Uterus (tissue), 4 donors: ENCODE measurements at places on chromosomes 13 and 19.

- DNase-seq, result no peak
Measured at GRCh38 chr13:54593504-54593903, 1564.9 kb downstream of the OLFM4 start.

DNA sequence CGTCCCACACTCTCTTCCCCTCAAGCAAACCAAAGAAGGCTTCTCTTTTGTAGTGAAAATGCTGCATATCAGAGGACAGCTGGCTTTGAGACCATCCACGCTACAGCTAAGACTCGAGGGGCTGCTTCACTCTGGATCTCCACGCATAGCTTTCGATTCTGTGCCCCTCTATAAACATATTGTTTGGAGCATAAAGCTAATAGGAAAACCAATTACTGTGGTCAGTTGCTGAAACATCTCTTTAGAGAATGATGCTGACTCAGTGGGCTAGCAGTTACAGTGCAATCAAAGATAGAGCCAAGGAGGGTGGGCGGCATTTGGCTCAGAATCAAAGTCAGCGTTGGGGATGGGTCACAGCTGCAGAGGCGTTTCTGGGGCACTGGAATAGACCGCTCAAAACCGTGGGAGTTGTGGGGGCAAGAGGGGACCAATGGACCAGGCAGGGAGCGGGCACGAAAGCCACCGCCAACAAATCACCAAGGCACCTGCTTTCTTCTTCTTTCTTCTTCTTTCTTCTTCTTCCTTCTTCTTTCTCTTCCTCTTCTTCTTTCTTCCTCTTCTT, 76.7 kb downstream of the RASL11A start:
- no peak for DNase-seq

- DNase-seq, result no peak
Measured at GRCh38 chr13:77177646-77178045, 149.2 kb downstream of the MYCBP2 start.

DNA sequence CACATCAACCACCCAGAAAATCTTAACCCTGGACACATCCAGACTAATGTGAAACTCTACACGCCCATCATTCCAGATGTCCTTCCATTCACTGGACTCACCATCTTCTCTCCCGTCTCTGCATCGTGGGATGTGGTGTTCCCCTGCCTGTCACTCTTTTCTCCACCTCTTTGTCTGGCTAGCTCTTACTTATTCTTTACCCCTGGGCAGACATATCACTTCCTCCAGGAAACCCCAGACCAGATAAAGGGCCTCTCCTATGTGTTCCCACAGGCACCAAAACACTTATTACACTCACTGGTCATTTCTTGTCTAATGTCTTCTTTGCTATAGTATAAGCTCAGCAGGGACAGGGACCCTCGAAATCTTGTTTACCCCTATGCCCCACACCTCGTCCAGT, 109.3 kb upstream of the IPO5 start:
- no peak for DNase-seq

GRCh38 chr19:12687496-12688196, at the start of gene GNG14:
GNG14 (plus strand) TSS chr19:12687998; CDS start chr19:12688049, 51 bp downstream.
- DNase-seq, result no peak

GRCh38 chr19:14470031-14470876, 4.9 kb downstream of the PTGER1 start:
- DNase-seq, result no peak

DNA sequence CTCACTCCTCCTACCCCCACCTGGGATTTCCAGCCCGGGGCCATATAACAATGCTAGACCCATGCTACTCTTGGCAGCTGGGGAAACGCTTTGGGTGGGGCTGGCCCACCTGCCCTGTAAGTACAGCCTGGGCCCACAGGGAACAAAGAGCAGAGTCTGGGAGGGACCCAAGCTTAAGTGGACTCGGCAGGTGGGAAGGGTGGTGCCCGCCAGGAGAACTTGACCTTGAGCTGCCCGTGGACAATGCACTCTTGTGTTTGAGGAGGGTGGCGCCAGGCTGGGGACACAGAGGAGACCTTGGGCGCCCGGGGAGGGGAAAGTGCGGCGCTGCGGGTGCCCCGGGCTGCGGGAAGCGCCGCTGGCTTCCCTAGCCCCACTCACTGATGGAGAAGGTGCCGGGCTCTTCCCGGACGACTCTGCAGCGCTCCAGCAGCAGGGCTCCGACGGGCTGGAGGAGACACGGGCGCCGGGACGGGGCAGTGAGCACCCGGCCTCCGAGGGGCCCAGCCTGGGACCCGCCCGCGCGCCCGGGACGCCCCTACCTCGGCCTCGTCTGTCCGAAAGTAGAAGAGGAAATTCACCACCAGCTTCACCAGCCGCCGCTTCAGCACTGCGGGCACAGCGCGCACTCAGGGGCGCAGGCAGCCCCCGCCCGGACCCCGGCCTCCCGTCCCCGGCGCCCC, 607 bp downstream of the PLEKHJ1 start:
- no peak for DNase-seq

GRCh38 chr13:113359571-113359970, 4.4 kb downstream of the GRTP1 start:
- no peak for DNase-seq

- no peak for DNase-seq
Measured at GRCh38 chr13:77079902-77080413, 53.0 kb upstream of the FBXL3 start.

- peak; percentile 32 for DNase-seq
Measured at GRCh38 chr13:36998624-36999041, 507 bp downstream of the ALG5 start.

- DNase-seq, result no peak
Measured at GRCh38 chr13:43077906-43078305, 54.5 kb downstream of the DNAJC15 start.

DNA sequence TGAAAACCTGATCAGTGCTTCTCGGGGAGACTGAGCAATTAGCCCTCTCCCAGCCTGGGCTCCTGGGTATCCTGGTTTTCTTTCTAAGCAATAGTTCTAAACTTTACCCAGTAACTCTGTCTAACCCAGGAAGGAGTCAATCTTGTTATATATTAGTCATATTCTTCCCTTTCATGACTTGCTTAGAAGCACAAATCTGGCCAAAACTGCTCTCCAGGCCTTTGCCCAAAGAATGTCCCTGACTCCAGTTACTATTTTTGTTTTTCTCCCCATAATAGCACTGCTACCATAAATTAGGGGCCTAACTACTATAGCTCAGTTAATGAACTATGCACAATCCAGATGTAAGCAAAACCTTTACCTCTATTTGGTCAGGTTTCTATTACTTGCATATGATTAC, 355.8 kb upstream of the HTR2A start:
- no peak for DNase-seq

GRCh38 chr19:54422136-54422535, 6.9 kb downstream of the TTYH1 start:
- DNase-seq, result no peak

DNA sequence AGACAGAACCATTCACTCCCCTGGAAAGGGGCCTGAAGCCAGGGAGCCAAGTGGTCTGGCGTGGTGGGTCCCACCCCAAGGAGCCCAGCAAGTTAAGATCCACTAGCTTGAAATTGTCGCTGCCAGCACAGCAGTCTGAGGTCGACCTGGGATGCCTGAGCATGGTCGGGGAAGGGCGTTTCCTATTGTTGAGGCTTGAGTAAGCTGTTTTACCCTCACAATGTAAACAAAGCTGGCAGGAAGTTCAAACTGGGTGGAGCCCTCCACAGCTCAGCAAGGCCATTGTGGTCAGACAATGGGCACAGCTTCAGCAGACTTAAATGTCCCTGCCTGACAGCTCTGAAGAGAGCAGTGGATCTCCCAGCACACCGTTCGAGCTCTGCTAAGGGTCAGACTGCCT, 195.6 kb upstream of the DACH1 start:
- no peak for DNase-seq

GRCh38 chr13:114152831-114153371, 20.5 kb upstream of the RASA3 start:
- no peak for DNase-seq
